ENCODE measurements at places on chromosomes 13 and 19. TPM values are rescaled to one million over a fixed set of nuclear protein-coding genes. Genes with fewer than 3 reads are reported as not detected.

DNA sequence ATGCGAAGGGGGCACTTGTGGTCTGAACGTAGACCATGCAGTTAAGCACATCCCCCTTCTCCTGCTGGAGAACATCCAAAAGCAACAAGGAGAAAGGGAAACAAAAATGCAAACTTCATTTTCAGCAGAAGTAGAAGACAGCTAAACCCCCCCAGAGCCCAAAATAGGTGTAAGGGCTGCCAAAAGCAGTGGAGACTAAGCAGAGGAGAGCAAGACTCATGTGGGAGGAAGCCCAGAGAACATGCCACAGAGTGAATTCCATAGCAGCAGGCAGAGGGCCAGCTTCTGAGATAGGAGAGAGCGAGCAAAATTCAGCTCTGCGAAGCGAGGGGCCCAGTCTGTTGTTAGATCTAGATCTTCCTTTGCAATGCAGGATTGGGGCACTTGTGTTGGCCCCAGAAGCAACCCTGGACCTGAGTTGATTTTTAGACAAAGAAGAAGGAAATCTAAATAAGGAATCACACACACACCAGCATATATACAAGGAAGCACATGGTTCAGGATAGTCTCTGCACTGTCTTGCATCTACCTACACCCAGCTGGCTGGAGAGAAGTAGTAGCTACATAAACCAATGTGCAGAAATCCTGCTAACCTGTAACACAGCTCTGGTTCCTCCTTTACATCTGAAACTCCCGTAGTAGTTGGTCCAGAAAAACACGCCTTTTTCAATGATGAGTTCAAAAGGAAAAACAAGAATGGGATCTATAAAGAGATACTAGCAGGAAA is 199.6 kb downstream of the SPRY2 start:
- DNase-seq, result no peak

GRCh38 chr19:51694318-51695085 is 1.4 kb downstream of the SPACA6 start:
- DNase-seq, result no peak

DNA sequence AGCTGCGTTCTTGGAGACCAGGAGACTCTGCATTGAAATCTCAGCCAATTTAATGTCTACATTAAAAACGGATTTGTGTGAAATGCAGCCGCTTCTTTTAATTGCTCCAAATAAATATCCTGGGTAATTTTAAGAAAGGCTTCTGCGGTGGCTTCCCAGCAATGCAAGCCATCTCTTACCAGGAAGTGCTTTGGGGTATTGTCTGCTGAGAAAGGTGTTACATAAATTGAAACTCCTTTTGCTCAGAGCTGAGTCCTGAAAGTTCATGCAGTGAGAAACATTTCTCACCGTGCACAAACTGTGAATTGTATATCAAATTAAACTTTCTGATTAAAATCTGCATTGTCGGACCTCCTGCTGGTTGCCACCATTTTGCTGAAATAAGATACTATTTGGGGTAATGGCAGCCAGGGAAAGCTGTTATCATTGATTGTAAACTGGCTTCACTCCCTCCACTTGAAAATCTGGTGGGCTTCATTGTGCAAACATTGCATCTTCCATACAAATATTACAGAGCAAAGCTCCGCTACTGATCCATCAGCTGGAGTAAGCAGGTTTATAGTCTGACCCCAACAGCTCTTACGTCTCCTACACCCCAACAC is 59.5 kb downstream of the ZIC5 start:
- no peak for DNase-seq

GRCh38 chr13:85089186-85089585 is 710.0 kb downstream of the SLITRK6 start:
- no peak for DNase-seq

- no peak for DNase-seq
These were observed 138.5 kb upstream of the DACH1 start for GRCh38 chr13:72005455-72005854.

- DNase-seq, result no peak
These were observed 41.4 kb downstream of the SLC7A9 start for GRCh38 chr19:32828139-32828538.

DNA sequence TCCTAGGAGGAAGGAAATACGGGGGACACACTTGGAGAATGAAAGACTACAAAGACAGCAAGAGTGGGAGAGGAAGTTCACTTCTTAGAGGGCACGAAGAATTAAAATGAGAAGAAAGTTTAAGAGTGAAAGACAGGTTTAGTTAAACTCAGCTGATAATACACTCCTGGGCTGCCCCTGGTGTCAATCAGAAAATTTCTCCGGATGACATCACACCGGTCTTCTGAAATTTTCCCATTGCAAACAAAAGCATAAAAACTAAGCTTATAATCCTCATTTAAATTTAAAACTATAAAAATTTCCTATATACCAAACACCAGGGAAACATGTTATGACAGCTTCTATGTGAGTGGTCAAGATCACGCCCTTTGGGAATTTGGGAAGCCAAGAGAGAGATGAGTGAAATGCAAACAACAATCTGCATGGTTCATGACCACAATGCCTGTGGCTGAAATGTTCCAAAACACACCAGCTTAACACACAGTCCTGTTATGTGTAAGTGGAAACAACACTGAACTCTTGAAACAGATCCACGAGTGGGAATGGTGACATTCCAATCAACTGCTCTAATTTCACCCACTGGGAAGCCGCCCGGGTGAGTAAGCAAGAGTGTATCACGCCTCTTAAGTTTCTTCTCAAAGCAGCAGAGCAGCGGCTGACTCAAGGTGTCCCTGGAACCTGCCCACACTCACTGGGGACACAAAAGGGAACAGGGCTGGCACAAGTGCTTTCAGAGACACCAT is 49.0 kb downstream of the BRD4 start:
- no peak for DNase-seq

DNA sequence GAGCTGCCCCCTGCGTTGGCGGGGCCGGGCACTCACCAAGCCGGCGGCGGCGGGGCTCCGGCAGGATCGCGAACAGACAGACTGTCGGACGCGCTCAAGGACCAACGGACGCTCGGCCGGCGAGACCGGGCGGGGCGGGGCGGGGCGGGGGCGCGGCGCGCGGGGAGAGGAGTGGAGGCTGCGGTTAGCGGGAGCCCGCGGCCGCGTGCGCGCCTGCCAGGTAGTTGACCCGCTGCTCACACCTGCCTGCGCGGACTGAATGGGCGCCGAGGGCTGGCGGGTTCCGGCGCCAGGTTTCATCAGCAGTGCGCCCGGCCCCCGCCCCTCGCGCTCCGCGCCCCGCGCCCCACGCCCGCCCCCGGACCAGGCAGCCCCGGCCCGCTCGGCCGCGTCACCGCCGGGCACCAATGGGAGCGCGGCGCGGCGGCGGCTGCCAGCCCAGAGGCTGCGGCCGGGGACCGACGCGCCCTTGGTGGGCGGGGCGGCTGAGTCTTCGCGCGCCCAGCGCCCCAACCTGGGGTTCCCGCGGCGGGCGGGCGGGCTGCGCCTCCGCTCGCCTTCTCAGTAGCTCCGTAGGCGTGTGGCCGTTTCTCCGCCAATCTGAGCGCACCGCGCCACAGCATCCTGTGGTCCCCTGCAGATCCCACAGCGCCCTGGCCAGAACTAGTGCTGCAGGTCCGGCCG is at the start of gene SLC7A1:
Gene SLC7A1, minus strand, starts transcription at position 309 of the 684 bp plus-strand sequence. CDS start 59,500 bp downstream, outside the sequence.
- DNase-seq, result peak; percentile 92

DNA sequence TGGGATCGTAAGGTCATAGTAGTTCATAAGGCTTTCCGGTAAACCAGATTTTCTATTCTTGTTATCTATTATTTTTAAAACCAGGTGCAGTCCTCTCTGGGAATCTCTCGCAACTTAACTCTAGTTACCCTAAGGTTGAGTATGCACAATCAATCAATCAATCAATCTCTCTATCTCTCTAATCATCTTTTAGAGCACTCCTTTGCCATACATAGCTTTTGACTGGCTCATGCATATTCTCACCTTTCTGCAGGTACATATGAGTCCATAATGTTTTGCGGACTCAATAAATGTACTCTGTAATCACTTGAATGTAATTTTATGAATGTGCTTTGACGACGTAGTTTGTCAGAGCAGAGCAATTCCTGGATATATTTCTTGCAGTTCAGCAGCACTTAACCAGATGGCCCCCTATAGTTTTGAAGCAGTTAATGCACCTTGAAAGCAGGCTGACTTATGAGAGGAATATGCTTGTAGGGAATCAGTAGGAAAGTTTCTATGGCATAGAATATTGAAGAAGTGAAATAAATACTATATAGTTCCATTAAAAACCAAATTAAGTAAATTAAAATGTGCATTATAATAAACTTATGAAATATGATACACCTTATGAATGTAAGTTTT is 524.7 kb downstream of the GPC5 start:
- no peak for DNase-seq

- DNase-seq, result peak; percentile 72
These were observed 20.2 kb downstream of the BBC3 start for GRCh38 chr19:47210689-47211316.

The CYP2F1 gene
- total RNA-seq, result 0.25 TPM

The CCNE1 gene
- 18.5 TPM for total RNA-seq

The APC2 gene
- total RNA-seq, result 0.25 TPM

The CCDC122 gene
- total RNA-seq, result 1.5 TPM

The PHLDB3 gene
- total RNA-seq, result 64.1 TPM

The SWSAP1 gene
- total RNA-seq, result 3.0 TPM

The CALR3 gene
- not detected for total RNA-seq

All from CD4-positive, CD25-positive, alpha-beta regulatory T cell (primary cell).